ENCODE measurements at places on chromosomes 4 and X.
A peak's percentile ranks its signal among the peaks of the same experiment; 100 is the strongest.

DNA sequence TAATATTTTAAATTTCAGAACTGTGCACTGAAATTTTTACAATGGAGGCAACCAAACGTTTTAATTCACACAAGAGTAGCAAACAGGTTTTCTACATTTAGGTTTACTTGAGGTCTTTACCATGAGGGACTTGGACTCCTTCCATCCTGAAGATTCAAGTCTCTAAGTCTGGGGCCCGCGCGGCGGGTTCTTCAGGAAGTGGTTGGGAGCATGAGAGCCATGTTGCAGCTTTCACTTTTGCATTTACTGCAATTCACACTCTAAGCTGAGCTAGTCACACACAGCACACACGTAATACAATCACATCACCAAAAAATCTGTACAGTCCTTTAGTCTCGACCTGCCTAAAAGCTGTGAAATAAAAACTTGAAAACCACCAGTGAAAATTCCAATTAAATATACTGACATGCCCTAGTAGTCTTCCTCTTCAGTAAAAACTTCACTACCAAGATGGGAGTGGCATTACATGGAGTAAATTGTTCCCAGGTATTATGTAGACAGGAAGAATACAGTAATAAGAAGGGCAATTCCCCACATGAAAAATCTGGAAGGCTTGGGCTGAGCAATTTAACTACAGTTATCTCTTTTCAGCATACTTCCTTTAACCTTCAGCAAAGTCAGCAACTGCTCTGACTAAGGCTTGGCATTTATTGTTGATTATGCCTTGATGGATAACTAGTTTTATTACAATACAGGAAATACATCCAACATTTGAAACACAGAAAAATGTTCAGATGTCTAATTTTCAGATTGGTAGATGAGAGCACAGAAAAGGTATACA, 571.1 kb upstream of the DIPK2B start:
- DNase-seq, result peak; percentile 38

DNA sequence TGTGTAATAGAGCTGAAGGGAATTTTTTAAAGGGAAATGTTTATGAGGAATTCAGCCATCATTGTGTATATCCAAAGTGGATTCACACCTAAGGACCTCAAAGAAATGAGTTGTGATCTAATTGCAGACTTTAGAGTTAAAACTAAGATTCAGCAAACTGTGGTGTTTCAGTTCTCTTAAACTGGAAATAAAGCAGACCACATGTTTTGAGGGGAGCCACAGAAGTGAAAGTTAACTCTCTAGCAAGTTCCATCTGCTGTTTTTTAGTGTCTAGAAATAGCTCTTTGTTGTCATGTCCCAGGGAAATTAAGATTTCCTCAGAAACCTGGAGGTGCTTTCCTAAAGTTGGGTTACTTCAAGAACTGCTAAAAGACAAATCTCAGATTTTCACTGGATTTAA, 97.3 kb upstream of the DDX3X start:
- no peak for DNase-seq

DNA sequence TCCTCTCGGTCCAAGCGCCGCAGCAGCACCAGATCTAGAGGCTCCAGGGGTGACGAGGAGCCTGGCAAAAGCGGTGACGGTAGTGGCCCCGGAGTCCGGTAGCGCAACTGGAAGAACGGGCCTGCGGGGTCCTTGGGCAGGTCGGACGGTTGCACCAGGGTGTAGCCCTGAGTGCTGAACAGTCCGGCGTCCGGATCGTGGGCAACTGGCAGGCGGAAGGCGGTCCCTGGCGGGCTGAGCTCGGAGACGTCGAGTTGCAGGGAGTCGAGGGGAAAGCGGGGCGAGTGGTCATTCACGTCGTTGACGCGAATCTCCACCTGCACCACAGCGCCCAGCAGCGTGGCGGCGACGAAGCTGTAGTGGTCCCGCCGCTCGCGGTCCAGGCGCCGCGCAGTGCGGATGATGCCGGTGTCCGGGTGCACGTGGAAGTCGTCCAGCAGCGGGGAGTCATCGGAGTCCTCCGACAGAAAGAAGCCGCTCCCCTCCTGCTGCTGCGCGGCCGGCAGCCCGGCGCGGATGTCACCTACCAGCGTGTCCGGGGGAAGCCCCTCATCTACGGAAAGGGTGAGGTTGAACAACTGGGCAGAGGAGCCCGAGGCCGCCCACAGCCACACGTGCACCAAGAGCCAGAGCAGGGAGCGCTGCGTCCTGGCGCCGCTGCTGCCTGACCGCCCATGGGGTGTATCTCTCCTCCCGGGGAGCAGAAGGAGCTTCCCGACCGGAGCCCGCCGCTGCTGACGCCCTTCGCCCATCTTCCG, 837 bp downstream of the DCHS2 start:
- no peak for DNase-seq

DNA sequence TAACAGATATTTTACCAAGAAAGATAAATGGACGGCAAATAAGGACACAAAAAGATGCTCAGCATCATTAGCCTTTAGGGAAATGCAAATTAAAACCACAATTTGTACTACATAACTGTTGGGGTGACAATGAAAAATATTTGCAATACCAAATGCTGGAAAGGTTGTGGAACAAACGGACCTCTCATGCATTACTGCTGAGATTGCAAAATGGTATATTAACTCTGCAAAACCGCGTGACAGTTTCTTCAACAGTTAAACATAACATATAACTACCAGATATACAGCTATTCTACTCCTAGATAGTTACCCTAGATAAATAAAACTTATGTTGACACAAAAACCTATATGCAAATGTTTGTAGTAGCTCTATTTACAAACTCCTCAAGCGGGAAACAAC, 6.3 kb upstream of the OTC start:
- no peak for DNase-seq

DNA sequence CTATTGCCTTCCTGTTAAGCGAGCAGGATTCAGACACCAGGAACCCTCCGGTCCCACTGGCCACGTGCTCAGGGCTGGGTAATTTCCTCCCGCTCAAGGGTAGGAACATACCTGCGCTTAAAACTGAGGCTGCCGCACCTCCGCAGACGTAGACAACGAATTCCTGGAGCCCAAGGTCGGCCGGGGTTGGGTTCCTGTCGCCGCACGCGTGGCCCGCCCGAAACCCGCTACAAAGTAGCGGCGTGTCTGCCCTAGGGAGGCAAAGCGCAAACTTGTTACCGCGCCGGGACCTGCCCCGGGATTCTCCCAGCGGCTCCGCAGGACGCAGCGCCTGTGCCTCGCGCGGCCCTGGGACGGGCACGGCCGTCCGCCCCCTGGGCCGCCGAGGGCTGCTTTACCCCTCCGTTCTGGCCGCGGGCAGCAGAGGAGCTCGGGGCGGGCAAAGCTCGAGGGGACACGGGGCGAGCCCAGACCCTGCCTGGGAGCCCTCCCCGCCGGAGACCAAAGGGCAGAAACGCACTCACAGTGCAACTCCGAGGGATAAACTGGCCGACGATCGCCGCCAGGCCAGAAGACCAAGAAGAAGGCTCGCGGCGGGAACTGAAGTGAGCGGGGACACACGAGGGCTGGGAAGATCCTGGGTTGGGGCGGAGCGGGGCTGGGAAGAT, at the start of gene ERVMER34-1:
Gene ERVMER34-1, minus strand, starts transcription at position 607 of the 668 bp plus-strand sequence. CDS start 5,905 bp downstream, outside the sequence.
- DNase-seq, result no peak

GRCh38 chr4:39118034-39118658, 56.1 kb downstream of the KLHL5 start:
- DNase-seq, result no peak

- peak; percentile 59 for DNase-seq
Measured at GRCh38 chr4:99816545-99817308, at the start of gene DAPP1. Gene DAPP1 (plus strand): TSS chr4:99816827. CDS start chr4:99816914, 87 bp downstream.

DNA sequence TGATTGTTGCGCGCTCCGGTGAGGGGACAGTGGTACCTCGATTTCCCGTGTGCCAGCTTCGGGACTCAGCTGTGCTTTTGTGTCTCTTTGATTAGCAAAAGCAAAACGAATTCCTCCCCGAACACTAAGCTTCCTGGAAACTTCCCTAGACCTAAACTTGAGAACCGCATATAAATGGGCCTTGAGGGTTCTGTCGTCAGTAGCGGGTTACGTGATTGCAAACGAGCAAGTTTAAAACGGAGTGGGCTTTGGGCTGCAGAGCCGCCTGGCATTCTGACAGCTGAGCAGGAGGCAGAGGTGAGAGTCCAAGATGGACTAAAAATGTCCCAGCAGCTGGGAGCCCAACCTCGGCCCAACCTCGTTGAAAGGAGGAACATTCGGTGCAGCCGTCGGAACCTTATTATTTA, 1.2 kb upstream of the TAPT1 start:
- DNase-seq, result no peak

DNA sequence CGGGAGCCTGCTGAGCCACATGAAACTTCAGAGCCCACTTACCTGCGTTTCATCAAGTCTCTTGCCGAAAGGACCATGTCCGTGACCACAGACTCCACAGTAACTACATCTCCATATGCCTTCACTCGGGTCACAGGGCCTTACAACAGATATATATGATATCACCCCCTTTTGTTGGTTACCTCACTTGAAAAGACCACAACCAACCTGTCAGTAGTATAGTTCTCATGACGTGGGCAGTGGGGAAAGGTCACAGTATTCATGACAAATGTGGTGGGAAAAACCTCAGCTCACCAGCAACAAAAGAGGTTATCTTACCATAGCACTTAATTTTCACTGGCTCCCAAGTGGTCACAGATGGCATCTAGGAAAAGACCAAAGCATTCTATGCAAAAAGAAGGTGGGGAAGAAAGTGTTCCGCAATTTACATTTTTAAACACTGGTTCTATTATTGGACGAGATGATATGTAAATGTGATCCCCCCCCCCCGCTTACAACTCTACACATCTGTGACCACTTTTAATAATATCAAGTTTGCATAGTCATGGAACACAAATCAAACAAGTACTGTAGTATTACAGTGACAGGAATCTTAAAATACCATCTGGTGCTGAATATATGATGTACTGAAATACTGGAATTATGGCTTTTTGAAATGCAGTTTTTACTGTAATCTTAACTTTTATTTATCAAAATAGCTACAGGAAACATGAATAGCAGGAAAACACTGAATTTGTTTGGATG, 129.9 kb downstream of the TET2 start:
- DNase-seq, result no peak

DNA sequence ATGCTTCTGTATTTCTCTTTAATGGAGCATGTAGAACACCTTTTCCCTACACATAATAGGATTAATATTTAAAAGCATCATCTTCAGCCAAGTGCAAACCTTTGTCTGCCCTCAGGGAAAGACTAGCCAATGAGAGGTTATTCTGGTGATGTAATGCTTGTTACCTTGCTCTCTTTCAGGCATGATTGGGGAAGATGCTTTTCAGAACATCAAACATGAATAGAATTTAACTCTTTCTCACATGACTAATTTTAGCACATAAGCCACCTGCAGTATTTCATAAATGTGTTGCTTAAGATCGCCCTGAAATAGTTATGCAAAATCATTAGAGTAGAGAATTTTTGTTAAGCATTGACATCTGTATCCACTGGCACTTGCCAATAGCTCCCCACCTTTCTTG, 10.7 kb upstream of the EPGN start:
- no peak for DNase-seq

GRCh38 chr4:173280998-173281397, 53.2 kb downstream of the HMGB2 start:
- DNase-seq, result no peak

- no peak for DNase-seq
Measured at GRCh38 chrX:46254641-46255040, 290.6 kb downstream of the ZNF674 start.

- DNase-seq, result no peak
Measured at GRCh38 chr4:5162909-5163508, 111.7 kb downstream of the STK32B start.

- DNase-seq, result no peak
Measured at GRCh38 chrX:12292996-12293765, 154.9 kb downstream of the FRMPD4 start.

GRCh38 chr4:29295280-29295679, 1424.9 kb upstream of the PCDH7 start:
- DNase-seq, result no peak
